ENCODE measurements at places on chromosomes 3 and 15. TPM values are rescaled to one million over a fixed set of nuclear protein-coding genes. Genes with fewer than 3 reads are reported as not detected.

GRCh38 chr15:87661454-87662355, 594.8 kb downstream of the NTRK3 start:
- no peak for DNase-seq
- H3K4me1 ChIP-seq: no peaks in the 10 kb centered on the region
- H3K36me3 ChIP-seq: no peaks in the 10 kb centered on the region
- no peak overlapping the region for H3K27ac ChIP-seq
- no peak overlapping the region for H3K4me3 ChIP-seq

DNA sequence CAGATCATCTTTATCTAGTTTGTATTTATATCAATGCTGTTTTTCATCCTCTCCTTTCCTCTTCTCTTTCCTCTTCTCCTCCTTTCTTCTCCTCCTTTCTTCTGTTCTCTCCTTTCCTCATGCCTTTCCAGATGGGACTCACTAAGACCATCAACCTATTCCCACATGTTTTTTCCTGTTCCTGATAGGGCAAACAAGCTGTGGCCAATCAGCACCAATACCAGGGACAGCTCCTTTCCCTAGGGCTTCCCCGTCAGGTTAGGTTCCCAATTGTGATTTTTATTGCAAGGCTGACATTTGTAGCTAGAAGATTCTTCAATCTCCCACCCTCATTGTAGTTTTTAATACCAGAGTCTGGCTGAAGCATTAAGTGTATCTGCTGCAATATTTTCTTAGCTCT, 76.3 kb upstream of the COL8A1 start:
- DNase-seq: peak; percentile 30
- peaks cover 4% of the 10 kb centered on the region for H3K27me3 ChIP-seq
- no peak overlapping the region for H3K4me3 ChIP-seq
- no peak overlapping the region for H3K27ac ChIP-seq

GRCh38 chr3:154668835-154669234, 238.8 kb upstream of the GPR149 start:
- no peak for DNase-seq
- H3K27me3 ChIP-seq: no peaks in the 10 kb centered on the region
- H3K4me1 ChIP-seq: no peaks in the 10 kb centered on the region
- H3K36me3 ChIP-seq: no peaks in the 10 kb centered on the region
- no peak overlapping the region for H3K4me3 ChIP-seq
- H3K27ac ChIP-seq: no peak overlapping the region

Gene ZBED2
- total RNA-seq: not detected

DNA sequence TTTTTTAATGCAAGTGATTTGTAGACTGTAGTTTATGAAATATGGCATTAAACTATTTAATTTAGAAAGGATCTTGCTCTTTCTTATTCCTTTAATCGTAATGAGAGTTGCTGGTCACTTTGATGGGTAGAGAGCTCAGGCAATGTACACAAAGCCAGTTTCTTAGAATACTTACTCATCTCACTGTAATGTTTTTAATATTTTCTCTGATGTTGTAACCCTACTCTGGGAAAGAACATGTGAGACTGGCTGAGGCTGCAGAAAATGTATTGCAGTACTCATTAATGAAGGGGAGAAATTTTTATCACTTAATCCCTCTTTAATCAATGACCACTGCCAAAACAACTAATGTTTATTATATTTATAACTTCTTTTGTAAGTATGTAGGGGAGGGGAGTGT, 479.4 kb upstream of the KCNMB2 start:
- no peak overlapping the region for H3K4me3 ChIP-seq
- H3K27me3 ChIP-seq: no peaks in the 10 kb centered on the region
- no peak overlapping the region for H3K27ac ChIP-seq
- no peaks in the 10 kb centered on the region for H3K4me1 ChIP-seq
- DNase-seq: no peak
- no peaks in the 10 kb centered on the region for H3K36me3 ChIP-seq

GRCh38 chr15:36506733-36507356, 72.6 kb upstream of the CDIN1 start:
- H3K27me3 ChIP-seq: no peaks in the 10 kb centered on the region
- H3K4me1 ChIP-seq: peaks cover 50% of the 10 kb centered on the region
- H3K4me3 ChIP-seq: no peak overlapping the region
- no peak for DNase-seq
- peak overlapping the region; percentile 14 for H3K27ac ChIP-seq
- H3K36me3 ChIP-seq: no peaks in the 10 kb centered on the region

- peaks cover 23% of the 10 kb centered on the region for H3K4me1 ChIP-seq
- no peaks in the 10 kb centered on the region for H3K27me3 ChIP-seq
- peaks cover 2% of the 10 kb centered on the region for H3K36me3 ChIP-seq
- H3K4me3 ChIP-seq: no peak overlapping the region
Observed at GRCh38 chr3:136671921-136672320, 80.3 kb downstream of the STAG1 start.
